ENCODE measurements at places on chromosomes 5 and 9.

- DNase-seq = no peak
Observed at GRCh38 chr5:90477621-90478215, 3.1 kb downstream of the POLR3G start.

DNA sequence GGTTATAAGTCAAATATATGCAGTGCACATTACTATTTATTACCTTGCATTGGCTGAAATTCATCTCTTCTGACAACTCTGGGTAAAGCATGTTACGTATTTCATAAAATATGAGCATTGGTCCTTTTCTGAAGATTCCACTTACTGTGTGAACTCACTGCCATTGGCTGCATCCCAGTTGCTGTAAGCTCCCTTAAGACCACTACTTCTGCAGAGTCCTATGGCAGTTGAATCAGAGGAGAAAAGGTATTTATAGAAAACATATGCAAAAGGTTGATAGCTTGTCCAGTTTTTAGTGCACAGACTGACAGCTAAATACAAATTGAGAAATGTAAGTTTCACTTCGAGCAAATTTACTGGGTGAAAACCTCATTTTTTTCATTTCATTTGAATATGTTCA is 394.6 kb upstream of the ARRDC3 start:
- DNase-seq = no peak

- DNase-seq = no peak
Observed at GRCh38 chr5:107067395-107067794, 603.3 kb downstream of the EFNA5 start.

DNA sequence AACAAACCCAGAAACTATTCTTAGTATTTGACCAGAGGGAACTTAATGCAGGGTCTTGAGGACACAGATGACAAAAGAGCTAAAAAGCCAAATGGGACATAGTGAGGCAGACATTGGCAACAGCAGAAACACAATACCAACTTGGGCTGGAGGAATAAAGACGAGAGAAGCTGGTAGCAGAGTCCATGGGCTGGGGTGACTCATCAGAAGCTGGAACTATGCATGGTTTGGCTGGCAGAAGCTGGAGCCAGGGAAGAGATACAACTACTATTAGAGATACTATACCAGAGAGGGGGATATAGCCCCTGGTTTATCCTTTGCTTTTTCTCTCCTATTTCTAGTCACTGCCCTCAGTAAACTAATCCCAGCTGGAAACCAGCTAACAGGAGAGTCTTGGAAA is 29.2 kb upstream of the DPYSL3 start:
- no peak for DNase-seq

GRCh38 chr9:16413509-16414016 is 456.9 kb downstream of the BNC2 start:
- no peak for DNase-seq

- no peak for DNase-seq
Observed at GRCh38 chr9:121398374-121398773, 28.3 kb upstream of the STOM start.

DNA sequence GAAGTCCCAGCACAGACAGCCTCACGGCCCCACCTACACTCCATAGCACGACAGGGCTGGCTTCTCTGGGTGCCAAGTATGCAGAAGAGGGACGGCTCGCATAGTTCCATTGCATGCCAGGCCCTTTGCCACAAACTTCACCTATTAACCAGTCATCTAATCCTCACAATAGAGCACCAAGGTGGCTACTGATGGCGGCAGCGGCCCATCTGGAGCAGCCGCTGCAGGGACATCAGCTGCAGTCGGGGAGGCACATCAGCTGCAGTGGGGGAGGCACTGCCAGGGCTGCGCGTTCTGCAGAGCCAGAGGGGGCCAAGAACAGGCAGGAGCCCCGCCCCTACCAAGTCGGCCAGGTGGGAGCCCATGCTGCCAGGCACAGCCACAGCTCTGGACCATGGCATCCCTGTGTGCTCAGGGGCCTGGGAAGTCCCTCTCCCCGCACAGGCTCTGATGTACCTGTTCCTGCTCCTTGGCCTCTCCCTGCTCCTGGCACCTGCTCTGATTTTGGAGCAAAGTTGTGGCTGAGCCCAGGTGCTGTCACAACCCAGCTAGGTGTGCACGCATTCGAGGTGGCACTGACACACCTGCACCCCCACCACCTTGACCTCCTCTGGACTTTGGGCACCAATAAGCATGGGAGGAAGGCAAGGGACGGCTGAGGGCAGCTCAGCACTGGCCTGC is 61.5 kb upstream of the SYNPO start:
- no peak for DNase-seq

DNA sequence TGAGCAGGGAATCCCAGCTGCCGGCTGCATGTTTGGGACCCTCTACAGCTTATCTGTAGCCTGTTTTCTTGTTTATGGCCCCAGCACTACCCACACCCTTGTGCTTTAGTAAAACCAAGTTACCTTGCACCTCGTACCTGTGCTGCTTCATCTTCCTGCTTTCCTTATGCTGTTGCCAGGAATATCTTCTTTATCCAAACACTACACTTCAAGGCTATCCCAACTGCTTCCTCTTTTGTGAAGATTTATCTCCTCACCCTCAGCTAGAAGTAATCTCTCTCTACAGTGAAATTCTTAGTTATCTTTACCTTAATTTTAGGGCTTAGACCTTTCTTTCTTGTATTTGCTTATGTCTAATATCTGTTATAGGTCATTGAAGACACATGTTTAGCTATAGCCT is 171.1 kb downstream of the KDM4C start:
- no peak for DNase-seq

DNA sequence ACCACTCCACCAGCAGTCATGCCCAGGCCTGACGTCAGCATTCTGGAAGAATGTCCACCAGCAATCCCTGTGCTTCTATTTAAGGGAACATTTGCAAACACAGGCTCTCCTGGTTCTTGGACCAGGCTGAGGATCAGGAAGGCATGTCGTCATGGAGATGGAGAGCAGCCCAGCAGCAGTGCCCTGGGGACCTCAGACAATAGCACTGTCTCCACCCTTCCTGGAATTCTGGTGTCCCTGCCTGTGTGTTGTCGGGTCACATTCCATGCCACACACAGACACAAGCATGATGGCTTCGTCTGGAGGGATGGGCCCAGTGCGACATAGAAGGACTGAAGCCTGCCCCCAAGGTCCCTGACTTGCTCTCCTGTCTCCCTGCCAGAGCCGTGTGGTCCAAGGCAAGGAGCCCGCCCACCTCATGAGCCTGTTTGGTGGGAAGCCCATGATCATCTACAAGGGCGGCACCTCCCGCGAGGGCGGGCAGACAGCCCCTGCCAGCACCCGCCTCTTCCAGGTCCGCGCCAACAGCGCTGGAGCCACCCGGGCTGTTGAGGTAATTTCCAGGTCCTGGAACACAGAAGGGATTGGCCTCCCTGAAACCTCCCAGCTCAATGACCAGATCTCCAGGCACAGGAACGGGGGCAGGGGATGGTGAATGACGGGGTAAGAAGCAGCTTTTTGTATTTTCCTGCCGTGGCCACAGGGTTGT is 43.8 kb downstream of the STOM start:
- no peak for DNase-seq

DNA sequence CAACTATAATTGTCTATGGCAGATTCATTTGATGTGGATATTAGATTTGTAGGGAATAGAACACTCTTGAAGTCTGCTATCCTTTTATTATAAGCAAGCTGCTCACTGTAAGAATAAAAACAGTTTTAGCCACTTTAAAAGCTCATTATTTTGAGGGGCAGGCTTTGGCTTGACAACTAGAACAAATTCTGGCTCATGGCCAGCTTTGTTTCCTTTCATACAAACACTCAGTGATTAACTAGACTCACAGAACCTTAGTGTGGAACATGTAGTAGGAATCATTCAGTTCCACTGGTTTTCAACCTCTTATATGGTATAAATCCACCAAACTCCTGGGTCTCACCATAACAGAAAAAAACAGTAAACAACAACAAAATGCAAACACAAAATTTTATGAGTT is 27.4 kb upstream of the CEP120 start:
- DNase-seq = no peak

DNA sequence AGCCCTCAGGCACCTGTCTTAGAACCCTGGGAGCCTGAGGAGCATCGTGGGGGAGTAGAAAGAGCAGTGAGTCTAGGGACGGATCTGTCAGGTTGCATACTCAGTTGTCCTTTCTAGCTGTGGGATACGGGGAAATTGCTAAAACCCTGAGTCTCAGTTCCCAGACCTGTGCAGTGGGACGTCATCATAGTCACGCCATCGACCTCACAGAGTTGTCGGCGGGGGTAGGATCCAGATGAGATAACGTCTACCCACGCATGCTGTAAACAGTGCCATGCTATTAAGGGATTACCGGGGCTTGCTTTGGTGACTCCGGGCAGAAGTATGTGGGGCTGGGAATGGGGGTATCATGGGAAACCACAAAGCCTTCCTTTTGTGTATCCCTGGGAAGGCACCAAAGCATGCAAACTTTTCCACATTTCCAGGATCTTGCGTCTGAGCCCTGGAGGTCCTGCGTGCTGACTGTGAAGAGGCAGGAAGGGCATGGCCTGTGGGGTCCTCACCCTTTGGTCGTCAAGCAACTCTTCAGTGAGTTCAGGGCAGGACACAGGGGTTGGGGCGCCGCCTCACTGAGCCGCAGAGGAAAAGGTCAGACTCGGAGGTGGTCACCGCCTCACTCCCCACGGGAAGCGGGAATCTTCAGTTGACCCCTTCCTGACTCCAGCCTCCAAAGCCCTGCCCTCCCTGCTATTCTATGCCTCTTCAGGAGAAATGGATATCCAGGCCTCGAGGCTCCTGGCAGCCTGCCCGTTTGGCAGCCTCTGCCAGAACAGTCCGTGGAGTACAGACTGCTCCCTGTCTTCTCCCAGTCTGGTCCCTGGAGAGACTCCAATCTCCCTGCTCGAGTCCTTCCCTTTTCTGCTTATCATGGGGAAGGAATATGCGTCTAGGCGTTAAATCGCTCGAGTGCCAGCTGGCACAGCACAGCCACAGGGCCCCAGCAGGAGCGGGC is 186.8 kb upstream of the KLF9 start:
- DNase-seq = no peak

- DNase-seq = no peak
Observed at GRCh38 chr5:19546521-19546920, 441.5 kb downstream of the CDH18 start.

DNA sequence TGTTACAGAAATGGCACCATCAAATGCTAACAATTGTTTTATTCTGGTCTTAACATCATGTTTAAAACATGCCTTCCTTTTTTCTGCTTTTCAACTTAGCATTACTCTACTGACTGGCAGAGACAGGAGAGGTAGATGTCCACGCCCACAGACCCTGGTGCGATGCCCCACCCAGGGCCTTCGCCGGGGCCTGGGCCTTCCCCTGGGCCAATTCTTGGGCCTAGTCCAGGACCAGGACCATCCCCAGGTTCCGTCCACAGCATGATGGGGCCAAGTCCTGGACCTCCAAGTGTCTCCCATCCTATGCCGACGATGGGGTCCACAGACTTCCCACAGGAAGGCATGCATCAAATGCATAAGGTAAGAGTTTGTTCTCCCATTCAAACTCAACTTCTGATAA is 13.7 kb downstream of the SMARCA2 start:
- no peak for DNase-seq

Data from GM19239 (cell line).